ENCODE measurements at places on chromosomes 5 and 9.

DNA sequence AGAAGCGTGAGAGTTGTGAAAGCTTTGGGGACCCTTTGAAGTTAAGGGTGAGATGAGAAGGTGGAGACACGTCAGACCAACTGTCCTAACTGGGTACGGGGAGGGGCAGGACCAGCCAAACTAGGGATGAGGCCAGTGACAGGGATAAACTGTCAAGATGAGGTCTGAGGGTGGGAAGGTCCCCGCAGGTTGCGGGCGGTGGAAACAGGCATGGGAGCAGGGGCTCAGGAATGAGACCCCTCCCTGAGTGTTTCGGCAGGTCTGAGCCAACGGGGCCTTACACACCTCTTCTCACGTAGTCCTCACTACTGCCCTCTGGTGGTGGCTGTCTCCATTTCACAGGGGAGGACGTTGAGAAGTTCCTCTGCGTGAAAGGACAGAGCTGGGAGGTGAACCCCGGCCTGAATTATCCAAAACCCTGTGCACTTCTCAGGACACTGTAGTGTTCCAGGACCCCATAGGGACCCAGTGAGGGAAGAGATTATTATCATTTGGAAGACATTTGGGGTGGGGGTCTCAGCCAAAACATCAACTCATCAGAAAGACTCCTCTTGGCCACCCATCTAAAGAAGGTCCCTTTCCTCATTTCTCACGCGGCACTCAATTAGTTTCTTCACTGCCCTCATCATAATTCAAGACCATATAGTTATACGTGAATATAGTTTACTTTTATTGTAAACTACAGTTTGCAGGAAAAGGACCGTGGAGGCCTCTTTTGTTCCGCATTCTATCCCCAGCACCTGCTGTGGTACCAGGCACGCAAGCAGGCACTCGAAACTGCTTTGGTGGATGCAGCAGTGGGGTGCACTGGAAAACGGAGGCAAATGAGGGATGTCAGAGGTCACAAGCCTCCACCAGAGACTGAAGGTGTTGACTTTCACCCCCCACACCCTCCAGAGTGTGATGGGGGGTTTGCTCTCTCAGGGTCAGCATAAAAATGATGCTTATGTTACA lies 21.7 kb upstream of the NANS start:
- DNase-seq, result peak; percentile 78

DNA sequence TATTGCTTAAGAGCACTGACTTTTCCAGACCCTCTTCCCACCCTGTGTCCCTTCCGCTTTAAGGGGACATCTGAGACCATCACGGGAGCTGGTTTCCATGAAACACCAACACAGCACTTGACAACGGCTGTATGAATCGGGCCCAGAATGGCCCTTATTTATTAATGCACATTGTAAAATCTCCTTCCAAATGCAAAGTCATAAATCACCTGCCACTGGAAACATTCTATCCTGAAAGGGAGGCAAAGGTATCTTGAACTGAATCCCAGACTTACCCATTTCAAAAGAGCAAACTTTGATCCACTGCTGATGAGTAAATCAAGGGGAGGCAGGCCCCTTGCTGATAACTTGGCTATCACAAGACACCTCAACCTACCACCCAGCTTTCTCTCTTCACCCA lies 37.4 kb downstream of the SHB start:
- no peak for DNase-seq

DNA sequence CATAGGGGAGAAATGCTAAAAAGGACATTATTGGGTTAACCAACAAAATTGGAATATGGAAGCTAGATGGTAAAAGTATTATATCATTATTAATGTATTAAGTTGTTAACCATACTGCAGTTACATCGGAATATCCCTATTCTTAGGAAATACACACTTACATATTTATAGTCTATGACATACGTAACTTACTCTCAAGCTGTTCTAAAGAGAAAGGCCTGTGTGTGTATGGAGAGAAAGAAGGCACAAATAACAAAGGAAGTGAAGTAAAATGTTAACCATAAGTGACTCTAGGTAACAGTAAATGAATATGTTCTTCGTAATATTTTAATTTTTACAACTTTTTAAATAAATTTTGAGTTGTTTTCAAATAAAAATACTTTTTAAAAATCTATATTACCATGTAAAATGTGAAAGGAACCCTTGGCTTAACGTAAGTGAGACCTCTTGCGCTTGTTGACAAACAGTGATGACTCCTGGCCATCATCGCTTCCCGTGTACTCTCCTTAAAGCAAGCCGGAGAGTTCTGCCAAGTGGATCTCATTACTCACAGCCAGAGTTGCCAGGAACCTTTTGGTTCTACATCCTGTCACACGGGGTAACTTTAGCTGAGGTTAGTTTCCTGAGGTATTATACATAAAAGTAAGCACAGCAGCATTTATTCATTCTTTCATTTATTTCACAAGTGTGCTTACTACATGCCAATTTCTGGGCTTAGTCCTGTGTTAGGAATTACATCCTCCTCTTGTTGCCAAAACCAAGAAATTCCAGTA lies 165.4 kb downstream of the EPB41L4A start:
- DNase-seq, result no peak

DNA sequence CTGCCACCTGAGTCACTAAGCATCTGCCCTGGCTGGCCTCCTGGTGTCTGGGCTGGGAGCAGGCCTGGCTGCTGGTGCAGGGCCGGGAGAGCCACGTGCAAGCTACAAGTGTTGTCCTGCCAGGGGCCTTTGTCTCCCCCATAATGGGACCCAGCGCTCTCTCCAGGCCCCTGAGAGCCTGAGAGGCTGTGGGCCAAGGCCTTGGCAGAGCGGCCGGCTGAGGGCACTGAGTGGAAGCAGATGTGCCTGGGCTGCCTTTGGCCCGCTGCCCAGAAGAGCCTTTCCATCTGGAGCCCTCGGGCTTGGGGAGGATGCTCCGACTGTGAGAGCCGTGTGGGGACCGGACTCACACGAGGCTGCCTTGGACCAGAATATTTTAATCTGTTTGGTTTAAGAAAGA lies 185.5 kb downstream of the RGS3 start:
- no peak for DNase-seq

GRCh38 chr5:3339798-3340115 lies 255.9 kb upstream of the IRX1 start:
- DNase-seq, result no peak

DNA sequence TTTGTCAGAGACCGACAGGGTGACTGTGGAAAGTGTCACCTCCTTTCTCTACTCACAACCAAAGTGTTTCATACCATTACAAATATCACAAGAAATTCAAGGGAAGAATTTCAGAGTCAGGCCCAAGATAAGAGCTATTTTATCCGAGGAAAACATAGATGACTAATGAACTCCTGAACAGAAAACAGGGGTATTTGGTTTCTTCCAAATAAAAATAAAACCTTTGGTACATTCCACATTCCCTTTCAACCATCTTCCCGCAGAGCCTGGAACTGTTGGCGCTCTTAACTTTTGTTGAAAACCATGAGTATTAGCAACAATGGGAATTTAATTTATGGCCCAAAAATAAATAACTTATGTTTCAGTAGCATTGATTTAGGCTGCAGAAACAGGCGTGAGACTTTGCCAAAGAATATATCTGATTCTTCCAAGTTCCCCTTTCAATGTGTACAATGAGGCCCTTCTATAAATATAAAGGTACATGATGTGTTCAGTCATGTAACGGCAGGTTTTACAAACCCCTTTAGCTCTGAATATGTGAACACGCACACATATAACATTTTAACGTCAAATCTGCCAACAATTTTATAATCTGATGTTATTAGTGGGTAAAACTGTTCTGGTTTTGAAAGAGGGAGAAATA lies 69.5 kb downstream of the RETREG1 start:
- DNase-seq, result no peak

GRCh38 chr9:137504432-137504777 lies 45.3 kb upstream of the NSMF start:
- DNase-seq, result no peak

DNA sequence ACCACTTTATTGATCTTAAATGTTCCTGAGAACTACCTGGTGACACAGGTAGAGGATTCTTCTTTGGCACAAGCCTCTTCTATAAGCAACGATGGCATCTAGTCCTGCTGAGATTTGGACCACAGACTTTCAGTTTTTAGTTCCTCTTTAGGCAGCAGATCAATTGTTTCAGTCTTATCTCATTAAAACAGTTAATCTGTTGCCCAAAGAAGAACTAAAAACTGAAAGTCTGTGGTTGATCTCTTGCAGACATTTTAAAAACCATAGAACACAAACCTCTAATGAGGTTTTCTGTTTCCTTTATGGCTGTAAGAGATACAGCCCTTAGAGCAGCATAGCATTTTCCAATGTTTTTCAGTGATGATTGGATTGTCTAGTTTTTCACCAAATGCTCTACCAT lies 480.9 kb downstream of the MTRR start:
- DNase-seq, result no peak

- no peak for DNase-seq
Measured at GRCh38 chr5:166185185-166185584, 2106.3 kb upstream of the WWC1 start.

DNA sequence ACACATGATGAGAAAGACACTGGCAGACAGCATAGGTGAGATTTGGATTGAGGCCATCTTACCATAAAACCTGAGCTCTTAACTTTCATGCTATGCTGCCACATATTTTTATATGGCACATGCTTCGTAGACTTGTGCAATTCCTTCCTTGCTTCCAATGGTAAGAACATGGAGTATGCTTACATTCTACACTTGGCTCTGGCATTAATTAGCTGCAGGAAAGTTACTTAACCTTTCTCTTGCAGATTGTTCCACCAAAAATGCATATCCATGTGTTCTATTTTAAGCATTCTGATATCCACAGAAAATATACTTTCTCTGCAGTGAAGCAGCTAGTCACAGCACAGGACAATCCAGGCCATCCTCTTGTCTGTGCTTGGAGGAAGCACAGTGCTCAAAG lies 119.4 kb downstream of the MPDZ start:
- DNase-seq, result no peak

GRCh38 chr5:174462129-174462528 lies 262.3 kb upstream of the MSX2 start:
- no peak for DNase-seq

DNA sequence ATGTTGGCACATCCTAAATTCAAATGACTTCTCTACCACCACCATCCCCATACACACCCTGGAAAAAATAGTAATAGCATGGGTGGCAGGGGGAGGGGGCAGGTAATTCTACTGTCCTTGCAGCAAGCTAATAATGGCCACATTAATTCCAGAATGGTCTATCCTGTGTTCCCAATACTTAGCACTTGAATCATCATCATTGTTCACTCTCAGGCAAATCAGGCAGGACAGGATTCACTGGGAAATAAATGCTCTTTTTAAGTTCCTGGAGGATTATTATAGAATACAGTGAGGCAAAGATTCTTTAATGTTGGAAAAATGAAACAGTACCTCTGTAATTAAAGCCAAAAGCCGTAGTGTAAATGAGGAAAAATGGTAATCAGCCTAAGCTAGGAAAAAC lies 254.5 kb downstream of the ARRDC3 start:
- DNase-seq, result no peak

GRCh38 chr9:115006660-115007059 lies 76.3 kb upstream of the TNFSF8 start:
- DNase-seq, result peak; percentile 75

- no peak for DNase-seq
Measured at GRCh38 chr9:6184749-6185645, 30.6 kb upstream of the IL33 start.

GRCh38 chr5:6483880-6484382 lies 35.3 kb downstream of the UBE2QL1 start:
- no peak for DNase-seq

GRCh38 chr5:82405618-82406204 lies 127.6 kb upstream of the RPS23 start:
- DNase-seq, result no peak

DNA sequence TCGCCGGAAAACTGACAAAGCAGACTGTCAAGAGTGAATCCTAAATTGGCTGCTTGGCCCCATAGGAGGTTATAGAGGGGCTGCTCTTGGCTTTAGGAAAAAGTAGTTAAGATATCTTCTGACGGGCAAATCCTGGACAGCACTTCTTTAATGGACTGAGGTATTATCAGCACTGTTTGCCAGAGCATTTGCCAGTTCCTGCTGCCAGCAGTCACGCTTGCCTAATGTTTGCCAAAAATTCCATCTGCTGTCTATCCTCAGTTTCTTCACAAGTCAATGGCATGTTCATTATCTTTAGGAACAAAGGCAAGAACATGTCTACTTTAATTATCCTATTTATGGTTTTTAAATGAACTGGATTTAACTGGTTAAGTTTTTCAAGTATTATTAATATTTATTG lies 25.8 kb upstream of the SREK1 start:
- DNase-seq, result no peak

GRCh38 chr9:84993105-84993504 lies 323.6 kb downstream of the NTRK2 start:
- no peak for DNase-seq

DNA sequence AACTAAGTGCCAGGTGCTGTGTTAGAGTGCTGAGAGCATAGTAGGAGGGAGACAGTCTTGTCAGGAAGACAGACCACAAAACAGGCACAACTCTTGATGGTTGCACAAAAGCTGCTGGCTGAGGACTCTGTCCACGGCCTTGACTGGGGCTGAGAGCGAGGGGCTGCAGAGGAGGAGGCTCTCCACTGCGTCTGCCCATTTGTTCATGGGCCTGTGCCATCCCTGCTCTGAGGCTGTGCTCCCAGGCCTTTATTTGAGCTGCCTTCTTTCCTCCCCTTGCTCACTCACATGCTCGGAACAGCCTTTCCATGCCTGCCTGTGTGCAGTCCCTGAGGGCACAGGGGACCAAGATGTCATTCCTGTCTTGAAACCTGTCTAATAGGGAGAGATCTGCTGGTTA lies 147.8 kb downstream of the CACNA1B start:
- no peak for DNase-seq

GRCh38 chr9:108400297-108400696 lies 455.5 kb downstream of the ACTL7B start:
- DNase-seq, result no peak

DNA sequence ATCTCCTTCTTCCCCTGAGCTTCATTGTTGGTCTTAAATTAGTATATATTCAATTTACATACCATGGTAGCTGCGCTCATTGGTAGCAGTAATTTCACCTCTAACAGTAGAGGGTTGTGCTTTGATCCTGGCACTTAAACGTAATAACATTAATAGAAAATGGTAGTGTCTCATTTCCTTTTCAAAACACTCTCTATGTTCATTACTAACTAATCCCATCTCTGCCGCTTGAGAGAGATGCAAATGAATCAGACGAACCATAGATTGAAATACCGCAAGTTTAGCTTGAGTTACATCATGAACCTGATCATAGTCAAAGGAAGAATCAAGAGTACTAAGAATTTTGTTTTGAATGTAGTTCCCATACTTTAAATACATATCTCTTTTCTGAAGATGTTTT lies 2.2 kb downstream of the THBS4 start:
- no peak for DNase-seq

- peak; percentile 28 for DNase-seq
Measured at GRCh38 chr9:35690614-35691333, 1.0 kb upstream of the TPM2 start.

GRCh38 chr5:137621306-137621705 lies 114.6 kb downstream of the KLHL3 start:
- DNase-seq, result no peak

GRCh38 chr5:178677429-178677828 lies 50.6 kb upstream of the CLK4 start:
- no peak for DNase-seq

GRCh38 chr5:149837680-149838269 lies 106.8 kb downstream of the PDE6A start:
- DNase-seq, result no peak

GRCh38 chr5:163658702-163659567 lies 153.5 kb downstream of the MAT2B start:
- DNase-seq, result no peak
